ENCODE measurements at places on chromosomes 3 and 15.

DNA sequence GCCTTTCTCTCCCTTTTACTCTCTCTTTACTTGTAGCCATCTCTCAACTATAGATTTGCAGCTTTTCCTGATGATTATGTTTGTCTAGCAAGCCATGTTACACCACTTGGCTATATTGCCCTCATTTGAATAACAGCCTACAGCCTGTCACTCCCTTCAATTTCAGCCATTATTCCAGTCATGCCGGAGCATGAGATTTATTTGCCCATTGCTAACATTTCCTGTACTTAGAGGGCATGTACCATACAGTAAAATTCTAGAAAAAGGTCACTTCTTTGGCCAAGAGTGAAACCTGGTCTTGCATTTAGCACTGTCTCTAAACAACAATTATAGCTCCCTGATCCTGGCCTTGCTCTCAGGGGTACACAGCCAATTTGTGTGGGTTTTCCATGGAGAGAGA, 221.7 kb upstream of the TMC3 start:
- peaks cover 9% of the 10 kb centered on the region for H3K36me3 ChIP-seq
- no peak for DNase-seq
- no peak overlapping the region for H3K27ac ChIP-seq
- H3K4me1 ChIP-seq = no peaks in the 10 kb centered on the region
- H3K27me3 ChIP-seq = no peaks in the 10 kb centered on the region
- H3K4me3 ChIP-seq = no peak overlapping the region

DNA sequence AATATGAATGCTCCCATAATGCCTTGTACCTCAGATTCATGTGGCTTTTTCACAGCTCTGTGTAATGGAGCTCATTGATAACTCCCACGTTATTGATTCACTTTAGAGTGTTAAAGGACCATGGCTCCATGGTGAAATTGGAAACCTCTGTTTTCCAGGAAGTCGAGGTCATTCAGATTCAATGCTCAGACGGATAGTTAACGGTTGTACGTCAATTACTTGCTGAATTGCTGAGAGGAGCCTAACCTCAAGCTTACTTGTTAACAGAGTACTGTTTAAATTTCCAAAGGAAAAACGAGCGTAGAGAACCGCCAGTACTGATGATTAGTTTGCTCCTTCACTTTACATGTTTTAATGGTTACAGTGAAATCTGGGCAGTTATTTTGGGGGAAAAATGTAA, 11.1 kb downstream of the ABHD17C start:
- no peak overlapping the region for H3K27ac ChIP-seq
- no peaks in the 10 kb centered on the region for H3K36me3 ChIP-seq
- H3K4me3 ChIP-seq = no peak overlapping the region

- peaks cover 3% of the 10 kb centered on the region for H3K36me3 ChIP-seq
- H3K27ac ChIP-seq = no peak overlapping the region
- DNase-seq = no peak
- peaks cover 13% of the 10 kb centered on the region for H3K27me3 ChIP-seq
These were observed 22.1 kb downstream of the HDAC11 start for GRCh38 chr3:13501958-13502790.

GRCh38 chr3:169764882-169765612, at the start of gene TERC:
TERC (minus strand) TSS chr3:169765060.
- H3K36me3 ChIP-seq = peaks cover 20% of the 10 kb centered on the region
- peak; percentile 79 for DNase-seq
- peak within 1 kb of the TSS; percentile 91 for H3K27ac ChIP-seq
- peaks cover 9% of the 10 kb centered on the region for H3K27me3 ChIP-seq
- H3K4me1 ChIP-seq = peaks cover 9% of the 10 kb centered on the region

GRCh38 chr15:84572231-84572630, 28.6 kb upstream of the ZSCAN2 start:
- H3K4me1 ChIP-seq = peaks cover 12% of the 10 kb centered on the region
- H3K27ac ChIP-seq = no peak overlapping the region
- no peak for DNase-seq

GRCh38 chr3:6921066-6921465, 60.2 kb downstream of the GRM7 start:
- no peak overlapping the region for H3K27ac ChIP-seq
- no peak for DNase-seq
- H3K4me1 ChIP-seq = no peaks in the 10 kb centered on the region
- H3K27me3 ChIP-seq = peaks cover 4% of the 10 kb centered on the region
- no peak overlapping the region for H3K4me3 ChIP-seq

GRCh38 chr15:57541805-57542504, 49.7 kb upstream of the MYZAP start:
- H3K27me3 ChIP-seq = peaks cover 7% of the 10 kb centered on the region
- DNase-seq = peak; percentile 76
- H3K27ac ChIP-seq = peak overlapping the region; percentile 48
- H3K4me1 ChIP-seq = no peaks in the 10 kb centered on the region

- H3K4me3 ChIP-seq = no peak overlapping the region
- H3K27ac ChIP-seq = no peak overlapping the region
- H3K27me3 ChIP-seq = peaks cover 5% of the 10 kb centered on the region
- no peak for DNase-seq
These were observed 32.5 kb downstream of the KLF13 start for GRCh38 chr15:31358957-31359701.

DNA sequence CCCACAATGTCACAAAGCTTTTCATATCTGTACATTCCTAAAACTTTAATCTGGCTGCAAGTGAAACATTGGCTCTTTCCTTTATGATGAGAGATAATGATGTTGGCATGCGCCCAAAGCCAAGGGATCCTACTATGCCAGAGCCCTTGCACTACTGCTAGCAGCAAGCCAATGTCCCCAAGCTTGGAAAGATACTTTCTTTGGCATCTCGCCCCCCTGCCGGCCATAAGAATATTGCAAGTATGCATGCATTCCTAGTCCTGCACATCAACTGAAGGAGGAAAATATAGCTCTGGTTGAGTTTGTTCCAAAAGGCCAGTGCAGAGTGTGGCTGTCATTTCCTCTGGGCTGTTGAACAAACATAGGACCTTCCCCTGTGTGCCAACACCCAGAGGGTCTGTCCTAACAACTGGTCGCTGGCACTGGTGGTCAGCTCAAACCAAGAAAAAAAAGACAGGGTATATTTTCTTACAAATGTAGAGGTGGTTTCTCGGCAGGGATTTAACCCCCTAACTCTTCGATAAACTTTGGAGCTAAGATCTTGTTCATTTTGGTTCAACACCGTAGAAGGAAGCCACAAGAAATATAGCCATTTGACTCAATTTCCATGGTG, 120.9 kb upstream of the ZBED2 start:
- no peaks in the 10 kb centered on the region for H3K36me3 ChIP-seq
- H3K27ac ChIP-seq = no peak overlapping the region
- no peaks in the 10 kb centered on the region for H3K27me3 ChIP-seq
- no peak overlapping the region for H3K4me3 ChIP-seq
- H3K4me1 ChIP-seq = peaks cover 22% of the 10 kb centered on the region

DNA sequence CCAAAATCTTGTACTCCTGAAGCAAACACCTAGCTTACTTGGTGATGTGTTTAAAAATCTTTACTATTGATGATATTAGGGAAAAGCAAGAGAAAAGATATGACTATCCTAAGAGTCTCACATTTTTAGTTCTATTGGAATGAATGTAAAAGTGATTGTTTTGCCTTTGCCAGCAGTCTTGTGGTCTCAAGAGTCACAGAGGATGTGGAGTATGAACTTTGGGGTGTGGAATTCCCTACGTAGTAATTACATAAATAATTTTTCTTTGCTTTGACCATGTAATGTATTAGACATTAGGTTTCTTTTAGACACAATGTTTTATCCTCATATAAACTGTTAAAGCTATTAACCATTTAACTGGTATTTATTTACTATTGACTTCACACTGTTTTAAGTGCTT, 387.6 kb downstream of the NAALADL2 start:
- H3K27ac ChIP-seq = no peak overlapping the region
- peaks cover 1% of the 10 kb centered on the region for H3K27me3 ChIP-seq
- no peak for DNase-seq
- no peaks in the 10 kb centered on the region for H3K36me3 ChIP-seq

GRCh38 chr3:189144645-189145044, 27.1 kb upstream of the TPRG1 start:
- H3K27me3 ChIP-seq = no peaks in the 10 kb centered on the region
- no peak for DNase-seq
- peak overlapping the region; percentile 65 for H3K27ac ChIP-seq
- H3K4me1 ChIP-seq = peaks cover 41% of the 10 kb centered on the region

DNA sequence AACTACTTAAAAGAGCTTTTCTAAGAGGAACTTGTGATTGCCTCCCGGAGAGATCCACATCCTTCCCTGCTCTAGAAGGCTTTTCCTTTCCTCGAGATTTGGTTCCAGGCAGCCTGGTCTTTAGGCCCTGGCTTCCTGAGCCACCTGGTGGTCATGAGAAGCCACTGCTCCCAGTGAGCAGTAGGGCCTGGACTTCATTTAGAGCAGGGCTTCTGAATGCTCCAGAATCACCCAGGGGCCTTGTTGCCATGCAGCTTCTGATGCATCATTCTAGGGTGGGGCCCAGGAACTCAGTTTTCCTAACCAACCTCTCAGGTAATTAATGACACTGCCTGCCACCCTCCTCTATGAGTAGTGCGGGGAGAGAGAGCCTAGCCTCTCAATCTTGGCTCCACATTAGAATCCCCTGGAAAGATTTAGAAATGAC, 29.6 kb downstream of the PSMD6 start:
- no peak overlapping the region for H3K4me3 ChIP-seq
- H3K36me3 ChIP-seq = peaks cover 49% of the 10 kb centered on the region
- DNase-seq = peak; percentile 60
- peaks cover 35% of the 10 kb centered on the region for H3K4me1 ChIP-seq
- peaks cover 5% of the 10 kb centered on the region for H3K27me3 ChIP-seq
- H3K27ac ChIP-seq = no peak overlapping the region
